ENCODE measurements at places on chromosomes 13 and 19. TPM values are rescaled to one million over a fixed set of nuclear protein-coding genes. Genes with fewer than 3 reads are reported as not detected.

The SSC5D gene
- total RNA-seq, result 24.4 TPM

GRCh38 chr13:93899981-93900380 is 579.5 kb downstream of the DCT start:
- no peak for DNase-seq

- DNase-seq, result no peak
Measured at GRCh38 chr13:71979616-71980015, 112.6 kb upstream of the DACH1 start.

DNA sequence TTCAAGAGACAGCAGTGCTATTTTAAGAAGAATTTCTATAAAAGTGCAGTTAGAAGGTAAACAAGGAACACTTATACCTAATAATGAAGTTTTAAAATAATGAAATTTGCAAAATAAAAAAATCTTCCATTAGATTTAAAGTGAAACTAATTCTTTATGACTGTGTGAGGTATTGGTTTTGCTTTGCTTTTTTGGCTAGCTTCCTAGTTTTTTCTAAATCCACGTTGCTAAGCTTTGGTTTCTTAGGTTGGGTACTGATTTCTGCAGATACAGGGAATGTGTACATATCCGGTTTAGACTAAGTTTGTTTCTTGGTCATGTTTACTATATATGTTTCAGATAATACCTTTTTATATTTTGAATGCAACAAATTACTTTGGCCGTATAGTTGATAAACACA is 59.8 kb downstream of the SLC7A9 start:
- no peak for DNase-seq

The NRTN gene
- total RNA-seq, result 2.5 TPM

The TNFSF9 gene
- total RNA-seq, result 0.53 TPM

GRCh38 chr13:44046428-44046827 is 166.7 kb downstream of the LACC1 start:
- DNase-seq, result no peak

The APOC4 gene
- total RNA-seq, result not detected

GRCh38 chr19:49894011-49894664 is 2.5 kb downstream of the IL4I1 start:
- DNase-seq, result no peak

The SPART gene
- 124 TPM for total RNA-seq

DNA sequence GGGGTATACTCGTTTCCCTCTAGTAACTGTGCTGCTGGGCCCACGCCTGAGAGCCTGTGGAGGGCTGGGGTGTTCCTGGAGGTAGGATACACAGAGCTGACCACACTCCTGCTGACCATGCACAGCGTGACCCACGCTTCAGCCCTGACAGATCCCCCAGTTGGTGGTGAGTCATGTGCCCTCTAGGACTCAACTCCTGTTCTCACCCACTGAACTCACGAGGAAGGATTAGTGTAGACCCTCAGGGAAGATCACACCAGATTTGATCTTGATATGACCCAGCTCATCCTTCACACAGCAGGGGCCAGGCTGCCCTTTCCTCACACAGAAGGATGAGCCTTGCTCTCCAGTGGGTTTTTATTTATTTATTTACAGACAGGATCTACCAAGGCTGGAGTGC is 13.3 kb upstream of the ACP7 start:
- no peak for DNase-seq

DNA sequence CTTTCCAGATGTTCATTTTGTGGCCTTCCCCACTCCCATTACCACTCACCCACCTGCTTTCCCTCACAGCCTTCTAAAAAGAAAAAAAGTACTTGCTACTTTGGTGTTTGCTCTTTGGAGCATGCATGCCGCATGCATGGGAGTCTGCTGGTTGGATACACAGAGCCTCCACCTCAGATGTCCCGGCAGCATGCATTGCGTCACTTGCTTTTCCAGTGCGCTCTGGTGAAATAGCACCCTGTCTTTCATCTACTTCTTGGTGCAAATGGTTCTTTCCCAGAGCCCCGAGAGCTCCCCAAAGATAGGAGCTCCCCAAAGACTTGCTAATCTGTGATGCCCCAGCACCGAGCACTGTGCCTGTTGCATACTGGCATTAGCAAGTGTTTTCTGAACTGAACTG is 333.2 kb upstream of the ZNF507 start:
- DNase-seq, result no peak

DNA sequence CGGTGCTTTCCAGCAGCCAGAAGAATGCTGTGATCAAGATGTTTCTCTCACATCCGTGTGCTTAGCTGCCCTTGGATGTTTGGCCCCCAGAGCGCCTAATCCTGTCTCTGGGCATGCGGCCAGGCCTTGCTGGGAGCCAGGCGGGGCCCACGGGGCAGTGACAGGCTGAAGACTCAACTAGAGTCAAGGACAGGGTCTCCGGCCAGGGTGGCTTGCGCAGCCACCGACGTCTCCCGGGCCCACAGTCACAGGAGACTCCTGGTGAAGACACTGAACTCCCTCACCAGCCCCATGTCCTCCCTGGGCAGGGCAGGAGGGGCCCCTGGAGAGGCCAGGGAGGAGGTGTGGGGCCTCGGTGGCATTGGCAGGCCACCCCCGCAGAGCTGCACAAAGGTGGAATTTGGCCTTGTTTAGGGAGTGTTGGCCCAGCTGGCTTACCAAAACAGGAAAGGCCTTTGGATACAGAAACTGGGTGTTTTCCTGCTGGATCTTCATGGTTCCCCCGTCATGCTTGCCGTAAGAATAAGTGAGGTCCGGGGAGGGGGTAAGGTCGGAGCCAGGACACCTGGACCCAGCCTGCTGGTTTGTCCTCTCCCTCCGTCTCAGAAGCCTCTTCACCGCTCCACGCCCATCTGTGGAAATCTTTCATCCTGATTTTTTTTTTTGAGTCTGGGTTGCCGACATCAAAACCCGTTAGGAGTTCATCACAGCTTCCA is 10.0 kb upstream of the NDUFS7 start:
- no peak for DNase-seq
